ENCODE measurements at places on chromosomes 5 and 9.
A peak's percentile ranks its signal among the peaks of the same experiment; 100 is the strongest.

- H3K27ac ChIP-seq = no peak overlapping the region
- H3K4me1 ChIP-seq = peaks cover 2% of the 10 kb centered on the region
- H3K4me3 ChIP-seq = no peak overlapping the region
- H3K27me3 ChIP-seq = no peaks in the 10 kb centered on the region
- peaks cover 4% of the 10 kb centered on the region for H3K36me3 ChIP-seq
Observed at GRCh38 chr5:180007582-180007981, 64.0 kb downstream of the RNF130 start.

GRCh38 chr9:90900130-90900529, 98.5 kb downstream of the SYK start:
- H3K36me3 ChIP-seq = no peaks in the 10 kb centered on the region
- H3K27ac ChIP-seq = no peak overlapping the region
- peak; percentile 18 for DNase-seq

DNA sequence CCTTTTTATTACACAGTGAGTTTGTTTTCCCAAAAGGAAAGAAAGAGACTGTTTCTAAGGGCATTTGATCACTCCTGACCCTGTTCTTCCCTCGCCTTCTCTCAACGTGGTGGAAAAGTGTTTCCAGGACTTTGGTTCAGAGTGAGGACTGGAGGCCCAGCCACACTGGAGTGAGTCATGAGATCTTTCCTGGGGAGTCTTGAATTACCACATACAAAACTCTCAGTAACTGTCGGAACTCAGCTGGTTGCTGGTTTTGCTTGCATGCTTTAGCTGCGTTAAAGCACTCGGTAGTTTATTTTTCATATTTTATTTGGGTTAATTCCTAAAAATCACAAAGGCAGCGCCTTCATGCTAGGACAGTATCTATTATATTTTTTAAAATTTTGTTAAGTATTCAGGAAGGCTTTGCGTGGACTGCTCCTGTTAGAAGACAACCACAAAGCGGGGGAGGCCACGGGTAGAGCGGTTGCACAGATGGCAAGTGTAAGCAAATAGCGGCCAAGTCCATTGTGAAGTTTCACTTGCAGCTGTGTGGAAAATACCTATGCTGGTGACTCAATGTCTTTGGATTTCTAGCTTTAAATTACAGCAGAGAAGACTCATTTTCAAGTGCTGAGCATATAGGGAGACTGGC, 77.7 kb downstream of the ARSB start:
- H3K27ac ChIP-seq = peak overlapping the region; percentile 98
- no peaks in the 10 kb centered on the region for H3K27me3 ChIP-seq
- no peak overlapping the region for H3K4me3 ChIP-seq
- peak; percentile 99 for DNase-seq

- no peak overlapping the region for H3K4me3 ChIP-seq
- no peaks in the 10 kb centered on the region for H3K27me3 ChIP-seq
- H3K27ac ChIP-seq = no peak overlapping the region
- H3K36me3 ChIP-seq = no peaks in the 10 kb centered on the region
Observed at GRCh38 chr5:91114658-91115057, 268.5 kb downstream of the ARRDC3 start.

DNA sequence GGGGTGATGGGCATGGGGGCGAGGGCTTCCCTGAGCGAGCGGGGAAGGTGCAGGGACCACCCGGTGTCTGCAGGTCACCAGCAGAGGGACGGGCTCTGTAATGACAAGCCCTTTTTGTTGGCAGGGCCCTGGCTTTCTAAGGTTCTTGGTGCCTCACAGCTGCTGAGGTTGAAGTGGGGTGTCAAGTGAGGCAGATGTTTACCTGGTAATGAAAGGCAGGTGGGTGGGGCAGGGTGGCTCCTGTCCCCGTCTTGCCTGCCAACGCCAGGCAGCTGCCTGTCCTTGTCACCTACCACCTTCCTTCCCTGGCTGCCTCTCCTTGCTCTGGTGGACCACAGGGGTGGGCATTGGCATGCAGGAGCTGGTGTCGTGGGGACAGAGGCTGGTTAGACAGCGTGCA, 41.0 kb upstream of the SEMA4D start:
- no peak overlapping the region for H3K27ac ChIP-seq
- no peaks in the 10 kb centered on the region for H3K4me1 ChIP-seq
- no peaks in the 10 kb centered on the region for H3K36me3 ChIP-seq
- H3K4me3 ChIP-seq = no peak overlapping the region

DNA sequence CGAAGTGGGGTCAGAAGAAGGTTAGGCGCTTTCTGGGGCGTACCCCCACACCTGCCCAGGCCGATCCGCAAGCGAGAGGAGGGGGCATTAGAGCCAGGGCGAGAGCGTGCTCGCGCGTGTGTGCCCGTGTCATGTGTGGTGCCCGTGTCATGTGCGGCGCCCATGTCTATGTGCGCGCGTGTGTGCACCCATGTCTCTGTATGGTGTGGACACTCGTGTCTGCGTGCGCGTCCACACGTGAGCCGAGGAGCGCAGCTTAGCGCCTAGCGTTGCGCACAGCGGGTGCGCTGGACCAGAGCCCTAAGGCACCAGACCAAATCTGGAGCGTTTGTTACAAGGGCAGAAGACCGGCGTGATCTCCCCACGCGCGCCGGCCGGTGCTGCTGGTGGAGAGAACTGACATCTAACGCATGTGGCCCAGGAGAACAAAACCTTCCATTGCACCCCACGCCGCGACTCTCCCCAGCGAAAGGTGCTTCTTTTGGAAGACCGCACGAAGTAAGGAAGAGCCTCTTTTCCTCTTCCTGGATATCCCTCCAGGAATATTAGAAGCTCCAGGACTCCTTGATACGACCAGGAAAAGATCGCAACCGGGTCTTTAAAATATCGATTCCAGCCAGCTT, 644 bp downstream of the NIM1K start:
- no peaks in the 10 kb centered on the region for H3K27me3 ChIP-seq
- peak overlapping the region; percentile 36 for H3K4me3 ChIP-seq
- DNase-seq = peak; percentile 27
- H3K36me3 ChIP-seq = no peaks in the 10 kb centered on the region

- H3K27ac ChIP-seq = no peak overlapping the region
- H3K4me1 ChIP-seq = peaks cover 13% of the 10 kb centered on the region
- no peaks in the 10 kb centered on the region for H3K27me3 ChIP-seq
- H3K4me3 ChIP-seq = no peak overlapping the region
Observed at GRCh38 chr9:136620441-136621018, 42.2 kb upstream of the EGFL7 start.

DNA sequence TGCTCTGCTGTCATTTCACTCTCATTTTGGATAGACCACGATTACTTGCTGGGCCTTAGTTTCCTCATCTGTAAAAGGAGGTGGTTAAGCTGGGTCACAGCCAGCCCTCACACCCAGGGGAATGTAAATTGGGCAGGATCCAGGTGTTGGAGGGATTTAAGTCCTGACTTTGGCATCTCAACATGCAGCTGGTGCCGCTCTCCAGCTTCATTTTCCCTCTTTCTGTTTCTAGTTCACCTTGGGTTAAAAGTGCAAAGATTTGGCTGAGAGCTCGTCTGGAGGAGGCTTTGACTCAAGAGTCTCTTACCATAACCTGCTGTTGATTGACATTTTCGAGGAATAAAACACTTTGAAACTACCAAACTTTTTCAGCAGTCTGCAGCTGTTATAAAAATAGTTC, 144.3 kb upstream of the DHFR start:
- peaks cover 8% of the 10 kb centered on the region for H3K36me3 ChIP-seq
- no peak for DNase-seq
- H3K4me1 ChIP-seq = no peaks in the 10 kb centered on the region
- no peaks in the 10 kb centered on the region for H3K27me3 ChIP-seq

GRCh38 chr5:80037366-80037765, 2.2 kb downstream of the THBS4 start:
- no peak for DNase-seq
- no peaks in the 10 kb centered on the region for H3K36me3 ChIP-seq
- peaks cover 62% of the 10 kb centered on the region for H3K27me3 ChIP-seq

DNA sequence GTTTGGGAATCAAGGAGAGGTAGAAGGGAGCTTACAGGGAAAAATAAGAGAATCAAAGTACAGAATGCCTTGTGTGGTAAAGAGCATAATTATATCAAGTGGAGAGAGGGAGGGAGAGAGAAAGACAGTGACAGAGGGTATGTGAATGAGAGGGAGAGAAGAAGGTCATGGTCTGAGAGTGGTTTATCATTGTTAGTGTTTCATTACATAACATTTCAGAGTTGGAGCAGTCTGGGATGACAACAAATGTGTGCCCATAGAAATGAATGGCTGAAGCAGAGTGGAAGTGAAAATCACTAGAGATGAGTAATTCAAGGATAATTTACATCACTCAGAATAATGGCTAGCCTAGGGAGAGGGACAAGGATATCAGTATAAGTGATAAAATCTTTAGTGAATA, 799.2 kb downstream of the TLE1 start:
- DNase-seq = no peak
- H3K27me3 ChIP-seq = no peaks in the 10 kb centered on the region
- H3K27ac ChIP-seq = no peak overlapping the region

- no peak for DNase-seq
- H3K27ac ChIP-seq = no peak overlapping the region
- no peaks in the 10 kb centered on the region for H3K4me1 ChIP-seq
- no peaks in the 10 kb centered on the region for H3K27me3 ChIP-seq
- H3K36me3 ChIP-seq = no peaks in the 10 kb centered on the region
Observed at GRCh38 chr5:105554568-105555169, 1992.1 kb upstream of the NUDT12 start.

GRCh38 chr5:117204404-117204803, 629.8 kb upstream of the SEMA6A start:
- H3K27ac ChIP-seq = no peak overlapping the region
- no peaks in the 10 kb centered on the region for H3K36me3 ChIP-seq
- no peak for DNase-seq

GRCh38 chr9:20551835-20552234, 70.5 kb downstream of the MLLT3 start:
- H3K36me3 ChIP-seq = no peaks in the 10 kb centered on the region
- no peak for DNase-seq
- H3K27ac ChIP-seq = no peak overlapping the region

GRCh38 chr9:96567203-96567700, 52.4 kb downstream of the CDC14B start:
- H3K4me1 ChIP-seq = peaks cover 3% of the 10 kb centered on the region
- peak overlapping the region; percentile 58 for H3K4me3 ChIP-seq
- H3K27me3 ChIP-seq = no peaks in the 10 kb centered on the region
- H3K36me3 ChIP-seq = no peaks in the 10 kb centered on the region
- no peak for DNase-seq

GRCh38 chr5:96331681-96332361, 101.2 kb downstream of the PCSK1 start:
- no peak overlapping the region for H3K4me3 ChIP-seq
- peak overlapping the region; percentile 56 for H3K27ac ChIP-seq
- H3K4me1 ChIP-seq = peaks cover 22% of the 10 kb centered on the region
- no peaks in the 10 kb centered on the region for H3K36me3 ChIP-seq
- DNase-seq = no peak
- no peaks in the 10 kb centered on the region for H3K27me3 ChIP-seq

- H3K27me3 ChIP-seq = no peaks in the 10 kb centered on the region
- peak; percentile 65 for DNase-seq
Observed at GRCh38 chr5:126814721-126815404, 37.9 kb downstream of the LMNB1 start.

GRCh38 chr5:160312134-160312959, at the start of gene CCNJL:
TSS of gene CCNJL (minus strand) at chr5:160312564. CDS start at chr5:160311923, 641 bp downstream.
- peaks cover 6% of the 10 kb centered on the region for H3K36me3 ChIP-seq
- peaks cover 2% of the 10 kb centered on the region for H3K4me1 ChIP-seq
- H3K27me3 ChIP-seq = no peaks in the 10 kb centered on the region
- peak; percentile 44 for DNase-seq
- peak within 1 kb of the TSS; percentile 55 for H3K27ac ChIP-seq

DNA sequence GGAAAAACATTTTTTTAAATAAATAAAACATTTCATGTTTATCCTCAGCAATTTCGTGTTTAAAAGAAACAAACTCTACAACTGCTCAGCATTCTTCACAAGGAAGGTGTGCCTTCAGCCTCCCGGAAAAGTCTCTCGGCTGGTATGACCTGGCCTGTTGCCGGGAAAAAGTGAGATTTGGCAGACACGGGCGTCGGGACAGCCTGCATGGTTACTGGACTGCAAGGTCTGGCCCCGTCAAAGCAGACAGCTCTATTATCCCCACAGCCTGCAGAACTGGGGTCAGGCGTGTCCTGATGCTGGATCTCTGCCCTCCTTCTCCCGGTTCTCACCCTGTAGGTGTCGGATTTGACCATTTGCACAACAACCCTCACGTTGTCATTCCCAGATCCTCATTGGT, 120.3 kb upstream of the SPATA31C2 start:
- H3K4me3 ChIP-seq = no peak overlapping the region
- H3K4me1 ChIP-seq = peaks cover 5% of the 10 kb centered on the region
- H3K27me3 ChIP-seq = no peaks in the 10 kb centered on the region
- DNase-seq = no peak
- H3K27ac ChIP-seq = no peak overlapping the region

- no peak overlapping the region for H3K27ac ChIP-seq
- DNase-seq = no peak
- H3K36me3 ChIP-seq = no peaks in the 10 kb centered on the region
Observed at GRCh38 chr9:23321049-23321448, 505.0 kb downstream of the ELAVL2 start.

- no peak overlapping the region for H3K27ac ChIP-seq
- no peak for DNase-seq
- H3K27me3 ChIP-seq = no peaks in the 10 kb centered on the region
- H3K4me3 ChIP-seq = no peak overlapping the region
- H3K36me3 ChIP-seq = no peaks in the 10 kb centered on the region
- 0 out of 2 replicates have a peak, but pooled peaks cover 2% of the 10 kb centered on the region for H3K4me1 ChIP-seq
Observed at GRCh38 chr5:122965111-122965510, 71.4 kb downstream of the PPIC start.

- no peak overlapping the region for H3K27ac ChIP-seq
- peaks cover 63% of the 10 kb centered on the region for H3K27me3 ChIP-seq
- H3K4me3 ChIP-seq = no peak overlapping the region
- DNase-seq = no peak
- peaks cover 4% of the 10 kb centered on the region for H3K4me1 ChIP-seq
Observed at GRCh38 chr9:14315875-14316601, 2.1 kb upstream of the NFIB start.

- H3K27me3 ChIP-seq = no peaks in the 10 kb centered on the region
- no peak overlapping the region for H3K27ac ChIP-seq
- no peak overlapping the region for H3K4me3 ChIP-seq
Observed at GRCh38 chr9:128206484-128206883, 3.3 kb downstream of the DNM1 start.

- no peak overlapping the region for H3K4me3 ChIP-seq
- H3K4me1 ChIP-seq = peaks cover 6% of the 10 kb centered on the region
- no peaks in the 10 kb centered on the region for H3K36me3 ChIP-seq
- DNase-seq = peak; percentile 96
Observed at GRCh38 chr5:74251141-74252035, 389.1 kb downstream of the ENC1 start.

DNA sequence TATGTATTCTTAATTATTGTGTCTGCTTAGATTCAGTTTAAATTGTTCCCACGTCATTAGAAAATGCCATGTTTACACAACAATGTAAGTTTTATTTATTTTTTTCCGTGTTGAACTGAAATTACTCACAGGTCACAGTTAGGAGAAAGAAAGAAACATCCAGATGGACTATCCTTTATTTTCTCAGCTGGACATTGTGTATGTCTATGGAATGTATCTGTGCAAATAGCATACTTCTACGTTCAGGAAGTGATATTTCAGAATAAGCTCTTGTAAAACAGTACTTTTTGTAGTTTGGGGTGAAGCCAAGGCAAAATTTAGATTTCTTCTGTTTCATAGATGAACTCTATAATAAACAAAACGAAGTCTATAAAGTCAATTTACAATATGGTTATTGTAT, 249.0 kb upstream of the ZNF608 start:
- H3K4me1 ChIP-seq = peaks cover 13% of the 10 kb centered on the region
- peak; percentile 93 for DNase-seq
- H3K4me3 ChIP-seq = no peak overlapping the region
- H3K27me3 ChIP-seq = no peaks in the 10 kb centered on the region
- no peaks in the 10 kb centered on the region for H3K36me3 ChIP-seq
- no peak overlapping the region for H3K27ac ChIP-seq

Measured in IMR-90 (cell line).